SIG-M5 (cell line): ENCODE measurements at places on chromosomes 2 and 18.
A peak's percentile ranks its signal among the peaks of the same experiment; 100 is the strongest.

DNA sequence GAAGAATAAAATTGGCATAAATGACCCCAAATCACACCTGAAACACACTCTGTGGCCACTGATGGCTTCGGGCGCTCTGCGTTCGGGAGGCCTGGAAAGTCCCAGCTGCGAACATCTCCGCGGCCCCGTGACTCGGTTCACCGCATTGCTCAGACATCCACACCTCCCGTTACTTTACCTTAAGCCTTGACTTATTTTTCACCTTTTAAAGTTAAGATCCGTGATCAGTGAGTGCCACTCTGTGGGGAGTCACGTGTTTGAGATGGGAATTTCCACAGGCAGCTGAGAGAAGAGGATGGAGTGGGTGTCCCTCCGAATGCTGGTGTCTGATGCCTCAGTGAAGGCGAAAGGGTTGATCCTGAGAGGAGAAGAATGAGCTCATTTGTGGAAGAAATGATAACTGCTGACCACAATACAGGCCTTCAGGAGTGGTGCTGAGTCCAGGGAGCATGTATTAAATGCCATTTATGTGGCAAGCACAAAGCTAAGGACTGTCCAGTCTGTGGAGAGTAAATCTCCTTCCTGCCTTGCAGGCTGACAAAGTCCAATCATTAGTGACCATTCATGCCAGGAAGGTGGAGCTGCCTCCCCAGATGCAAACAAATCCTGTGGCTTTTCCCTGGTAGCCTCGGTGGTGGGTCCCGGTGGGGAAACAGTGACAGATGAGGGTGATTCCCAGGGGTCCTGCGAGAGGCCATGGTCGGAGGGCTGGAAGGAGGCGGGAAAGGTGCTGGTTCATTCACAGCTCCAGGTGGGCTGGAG is 168.8 kb downstream of the RTP5 start:
- no peak for DNase-seq

DNA sequence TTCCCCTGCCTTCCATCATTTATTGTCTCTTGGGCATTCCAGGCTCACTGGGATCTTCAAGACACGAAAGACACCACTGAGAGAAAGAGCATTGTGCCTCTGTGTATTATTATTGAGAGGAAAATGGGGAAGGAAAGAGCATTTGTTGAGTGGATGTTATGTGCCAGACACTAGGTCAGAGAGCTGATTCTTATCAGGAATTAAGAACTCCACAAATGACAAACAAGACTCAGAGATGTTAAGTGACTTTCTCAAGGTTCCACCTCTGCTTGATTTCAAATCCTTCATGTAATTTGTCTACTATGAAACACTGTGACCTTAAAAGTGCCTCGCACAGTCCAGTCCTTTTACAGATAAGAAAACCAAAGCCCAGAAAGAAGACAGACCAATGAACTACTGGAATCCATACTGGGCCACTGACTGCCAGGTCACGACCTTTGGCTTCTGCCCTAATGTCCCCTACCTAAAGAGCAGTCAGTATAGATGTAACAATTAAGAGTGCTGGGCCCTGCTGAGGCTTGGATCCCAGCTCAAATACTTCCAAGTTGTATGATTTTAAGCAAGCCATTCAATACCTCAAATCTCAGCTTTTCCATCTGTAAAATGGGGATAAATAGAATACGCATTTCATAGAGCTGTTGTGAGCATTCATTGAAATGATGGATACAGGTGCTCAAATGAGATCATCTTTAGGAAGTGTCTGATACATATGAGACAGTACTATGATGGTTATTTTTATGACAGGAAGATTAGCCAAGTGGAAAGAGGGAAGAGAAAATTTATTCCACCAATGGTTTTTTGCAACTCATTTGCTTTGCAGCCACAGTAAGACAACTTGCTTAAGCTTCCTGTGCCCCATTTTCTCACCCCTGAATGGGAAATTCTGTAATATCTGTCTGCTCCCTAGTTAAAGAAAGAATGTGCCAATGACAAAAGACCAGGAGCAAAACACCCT is 10.9 kb downstream of the KLF7 start:
- no peak for DNase-seq

DNA sequence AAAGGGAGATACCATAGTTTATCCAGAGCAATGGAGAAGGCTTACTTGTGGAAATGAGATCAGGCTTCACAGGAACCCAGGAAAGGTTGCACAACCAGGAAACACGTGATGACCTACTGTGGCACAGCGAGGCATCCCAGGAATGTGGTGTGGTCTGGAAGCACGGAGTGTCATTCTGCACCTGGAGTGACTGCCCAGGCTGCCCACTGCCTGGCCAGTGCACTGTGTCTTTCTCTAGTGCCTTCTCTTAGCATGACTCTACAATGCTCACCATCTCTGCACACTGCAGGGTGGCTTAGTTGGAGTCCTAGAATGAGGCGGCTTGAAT is 48.9 kb downstream of the CHST9 start:
- no peak for DNase-seq

DNA sequence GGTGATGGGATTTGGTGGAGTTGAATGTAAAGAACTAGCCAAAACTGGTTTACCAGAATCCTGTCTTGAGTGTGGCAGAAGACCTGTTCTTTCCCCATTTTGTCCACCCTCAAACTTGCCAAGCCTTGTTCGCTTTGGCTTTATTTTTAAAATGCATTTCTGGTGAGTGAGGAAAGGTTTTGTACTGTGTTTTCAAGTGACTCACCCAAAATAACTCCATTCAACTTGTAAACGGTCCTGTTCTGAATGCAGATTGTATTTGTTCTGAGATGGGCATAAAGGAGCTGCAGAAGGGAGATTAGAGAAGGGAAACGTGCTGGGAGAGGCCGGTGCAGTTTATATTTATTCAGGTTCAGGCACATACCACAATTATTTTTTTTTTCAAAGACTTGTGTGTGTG is 5.3 kb upstream of the ITPRID2 start:
- DNase-seq = no peak

GRCh38 chr2:234363647-234364294 is 133.1 kb downstream of the ARL4C start:
- no peak for DNase-seq

DNA sequence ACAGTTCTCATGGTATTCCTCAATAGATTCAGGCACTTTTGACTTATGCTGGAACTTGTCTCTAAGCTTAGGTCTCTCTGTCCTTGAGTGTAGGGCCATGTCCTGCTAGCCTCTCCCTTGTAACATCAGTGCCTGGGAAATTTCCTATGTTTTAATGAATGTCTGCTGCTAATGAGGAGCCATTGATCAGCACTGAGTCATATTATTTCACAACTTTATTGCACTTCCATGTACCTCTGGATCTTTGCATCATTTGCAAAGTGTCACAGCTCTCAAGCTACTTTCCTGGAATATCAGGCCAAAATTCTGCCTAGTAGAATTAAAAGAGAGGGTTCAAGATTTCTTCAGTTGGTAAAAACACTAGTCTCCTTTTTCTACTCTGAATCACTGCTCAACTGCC is 102.5 kb downstream of the GAREM1 start:
- DNase-seq = no peak

GRCh38 chr2:63589148-63589958 is 590 bp downstream of the MDH1 start:
- no peak for DNase-seq

DNA sequence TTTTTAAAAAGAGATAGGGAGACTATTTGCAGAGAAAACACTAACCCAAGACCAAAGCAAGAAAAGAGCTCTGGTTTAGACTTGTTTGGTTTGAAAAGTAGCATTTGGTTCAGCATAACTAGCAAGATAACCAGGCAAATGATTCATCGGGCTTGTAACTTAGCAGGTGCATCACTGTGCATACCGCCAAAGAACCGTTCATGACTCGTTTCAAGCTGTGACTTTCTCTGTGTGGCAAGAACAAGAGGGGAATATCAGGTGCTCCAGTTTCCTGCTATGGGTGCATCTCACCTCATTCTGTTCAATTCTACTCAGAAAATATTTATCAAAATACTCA is 244.9 kb downstream of the ETAA1 start:
- no peak for DNase-seq

- DNase-seq = no peak
These were observed 99.0 kb downstream of the DGKD start for GRCh38 chr2:233453111-233453915.

DNA sequence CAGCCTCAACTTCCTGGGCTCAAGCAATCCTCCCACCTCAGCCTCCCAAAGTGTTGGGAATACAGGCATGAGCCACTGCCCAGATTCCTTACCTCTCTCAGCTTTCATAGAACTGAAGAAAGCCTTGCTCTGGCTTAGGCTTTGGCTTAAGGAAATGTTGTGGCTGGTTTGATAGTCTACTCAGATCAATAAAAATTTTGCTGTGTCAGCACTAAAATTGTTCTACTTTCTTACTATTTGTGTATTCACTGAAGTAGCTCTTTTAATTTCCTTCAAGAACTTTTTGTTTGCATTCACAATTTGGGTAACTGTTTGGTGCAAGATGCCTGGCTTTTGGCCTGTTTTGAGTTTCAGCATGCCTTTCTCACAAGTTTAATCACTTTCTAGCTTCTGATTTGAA is 634.0 kb upstream of the FSHR start:
- no peak for DNase-seq

GRCh38 chr18:615092-615521 is 18.3 kb downstream of the CLUL1 start:
- peak; percentile 10 for DNase-seq

DNA sequence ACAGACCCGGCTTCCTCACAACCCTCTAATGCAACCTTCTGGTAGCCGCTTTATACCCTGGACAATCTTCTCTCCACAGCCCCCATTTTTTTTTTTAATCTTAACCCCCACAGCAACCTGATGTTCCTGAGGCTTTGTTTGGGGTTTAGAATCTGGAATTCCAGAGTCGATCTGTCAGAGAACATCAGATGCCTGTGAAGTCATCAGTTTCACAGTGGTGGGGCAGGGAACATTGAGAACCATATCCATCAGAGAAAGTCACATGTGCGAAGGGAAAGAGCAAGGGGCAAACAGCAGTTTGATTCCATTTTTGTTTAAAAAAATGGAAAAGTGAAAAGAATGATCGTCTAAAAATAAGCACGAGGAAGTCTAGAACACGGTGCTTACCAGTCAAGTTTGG is 20.6 kb downstream of the NPAS2 start:
- no peak for DNase-seq

GRCh38 chr2:225282858-225283710 is 116.4 kb upstream of the NYAP2 start:
- DNase-seq = no peak

DNA sequence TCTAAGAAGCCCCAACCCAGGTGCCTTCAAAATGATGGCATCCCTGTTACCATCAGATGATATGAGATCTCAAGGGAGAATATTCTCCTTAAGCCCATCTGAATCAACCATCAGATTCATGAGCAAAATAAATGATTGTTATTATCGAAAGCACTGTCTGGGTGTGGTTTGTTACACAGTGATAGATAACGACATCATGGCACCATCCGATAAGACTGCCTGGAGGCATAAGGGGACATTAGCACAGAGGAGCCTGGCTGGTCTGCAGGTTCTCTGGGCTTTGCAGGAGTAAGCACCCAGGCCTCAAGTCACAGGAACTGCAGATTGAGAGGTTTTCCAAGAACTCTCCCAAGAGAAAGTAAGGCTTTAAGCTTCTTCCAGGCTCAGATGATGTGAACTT is 15.6 kb downstream of the BMP10 start:
- no peak for DNase-seq

DNA sequence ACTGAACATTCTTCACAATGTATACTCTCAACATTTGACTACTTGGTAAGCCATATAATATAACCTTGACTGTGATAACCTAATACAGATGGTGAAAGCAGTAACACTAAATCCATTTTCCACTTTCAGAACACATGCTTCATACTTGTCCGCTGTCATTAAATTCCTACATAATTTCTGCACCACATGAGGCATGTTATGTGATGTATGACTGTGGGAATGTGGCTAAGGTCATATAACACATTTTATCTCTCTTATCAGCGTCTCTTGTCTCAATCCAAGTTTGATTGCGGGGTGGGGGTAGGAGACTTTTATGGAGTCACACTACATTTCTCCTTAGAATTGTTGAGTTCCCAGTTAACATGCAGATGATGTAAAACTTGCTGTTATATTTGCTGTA is 110.9 kb downstream of the MTCL1 start:
- DNase-seq = no peak

DNA sequence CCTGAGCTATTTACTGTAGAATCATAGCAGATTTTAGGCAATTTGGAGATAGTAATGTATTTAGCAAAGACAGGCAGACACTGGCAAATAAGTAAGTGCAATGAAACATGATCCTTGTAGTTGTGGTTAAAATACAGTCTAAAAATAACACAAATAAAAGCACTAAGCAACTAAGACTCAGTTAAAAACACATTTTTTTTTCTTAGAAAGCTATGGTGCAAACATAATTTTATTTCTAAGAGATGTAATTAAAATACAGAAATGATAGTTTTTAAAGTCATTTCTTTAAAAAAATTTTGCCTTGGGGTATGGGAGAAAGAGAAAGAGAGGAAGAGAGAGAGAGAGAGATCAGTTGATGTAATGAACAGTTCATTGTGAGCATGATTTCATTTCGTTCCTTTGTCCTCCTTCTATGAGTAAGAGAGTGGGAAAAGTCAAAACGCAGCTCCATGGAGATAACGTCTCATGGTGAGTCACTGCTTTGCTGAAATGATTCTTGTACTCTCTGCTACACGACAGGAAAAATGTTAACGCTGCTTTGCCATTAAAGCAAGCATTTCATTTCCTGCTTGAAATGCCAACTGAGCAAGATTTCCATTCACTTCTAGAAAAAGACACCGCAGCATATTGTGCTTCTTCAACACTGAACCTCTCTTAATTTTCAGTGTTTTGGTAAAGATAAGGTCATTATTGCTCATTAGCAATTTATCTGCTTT is 61.3 kb upstream of the PGAP1 start:
- peak; percentile 74 for DNase-seq

DNA sequence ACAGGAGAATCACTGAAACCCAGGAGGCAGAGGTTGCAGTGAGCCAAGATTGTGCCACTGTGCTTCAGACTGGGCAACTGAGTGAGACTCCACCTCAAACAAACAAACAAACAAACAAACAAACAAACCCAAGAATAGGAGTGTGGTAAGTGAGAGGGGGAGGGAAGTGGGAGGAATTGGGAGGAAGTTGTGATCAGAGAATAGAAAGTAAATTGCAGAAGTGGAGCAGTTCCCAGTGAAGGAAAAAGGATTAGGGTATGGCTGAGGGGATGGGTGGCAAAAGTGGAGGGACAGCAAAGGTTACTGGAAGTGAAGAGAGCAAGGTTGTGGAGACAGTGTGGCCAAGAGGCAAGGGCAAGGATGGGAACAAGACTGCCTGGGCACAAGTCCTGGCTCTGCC is 41.1 kb upstream of the C1GALT1C1L start:
- DNase-seq = no peak

- no peak for DNase-seq
These were observed 188.7 kb upstream of the SATB2 start for GRCh38 chr2:199646439-199646838.

DNA sequence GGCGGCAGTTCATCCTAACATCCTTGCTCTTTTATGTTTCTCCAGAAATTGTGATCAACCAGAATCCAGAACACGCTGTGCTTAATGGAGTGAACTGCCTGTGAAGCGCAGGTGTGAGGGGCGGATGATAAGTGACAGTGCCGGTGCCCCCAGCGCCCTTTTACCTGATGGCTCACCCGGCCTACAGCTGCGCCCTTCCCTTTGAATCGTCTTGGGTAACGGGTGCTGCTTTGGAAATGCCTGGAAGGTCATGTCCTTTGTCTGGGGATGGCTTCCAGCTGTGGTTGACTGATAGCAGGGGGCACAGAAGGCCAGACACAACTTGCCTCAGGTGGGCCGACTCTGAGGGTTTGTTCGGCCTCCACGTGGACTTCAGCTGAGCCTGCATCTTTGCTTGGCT is 119.4 kb downstream of the LPIN1 start:
- DNase-seq = no peak

GRCh38 chr2:159613651-159614285 is 2.6 kb downstream of the BAZ2B start:
- DNase-seq = no peak
